PC-3 (cell line): ENCODE measurements at places on chromosomes 12 and 14. TPM values are rescaled to one million over a fixed set of nuclear protein-coding genes. Genes with fewer than 3 reads are reported as not detected.

GRCh38 chr12:16730772-16731171, 124.8 kb upstream of the LMO3 start:
- no peaks in the 10 kb centered on the region for H3K4me1 ChIP-seq
- H3K36me3 ChIP-seq, result no peaks in the 10 kb centered on the region
- H3K27me3 ChIP-seq, result no peaks in the 10 kb centered on the region
- DNase-seq, result no peak

Gene RPL41
- 3,106 and 3,551 TPM in 2 replicates for total RNA-seq

DNA sequence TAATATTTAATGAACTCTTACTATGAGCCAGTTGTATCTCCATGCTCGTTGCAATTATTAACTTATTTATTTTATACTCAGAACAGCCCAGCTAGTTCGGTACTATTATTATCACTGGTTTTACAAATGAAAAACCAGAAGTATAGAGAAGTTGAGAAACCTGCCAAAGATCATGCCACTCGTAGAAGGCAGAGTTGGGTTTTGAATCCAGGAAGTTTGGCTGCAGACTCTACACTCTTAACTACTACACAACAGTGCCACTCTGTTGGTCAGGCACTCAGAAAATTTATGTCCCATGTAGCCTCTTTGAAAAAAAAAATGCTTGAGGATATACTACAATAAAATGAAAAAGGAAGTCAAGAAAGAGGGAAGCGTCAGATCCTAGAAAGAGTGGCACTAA, 71.5 kb upstream of the ARID2 start:
- no peaks in the 10 kb centered on the region for H3K27me3 ChIP-seq
- no peak overlapping the region for H3K4me3 ChIP-seq
- no peaks in the 10 kb centered on the region for H3K4me1 ChIP-seq
- H3K36me3 ChIP-seq, result no peaks in the 10 kb centered on the region

- H3K4me1 ChIP-seq, result no peaks in the 10 kb centered on the region
- H3K4me3 ChIP-seq, result no peak overlapping the region
- H3K27me3 ChIP-seq, result no peaks in the 10 kb centered on the region
- no peak for DNase-seq
Observed at GRCh38 chr12:28855761-28856310, 293.2 kb upstream of the FAR2 start.

Gene PMEL
- total RNA-seq, result 0.35 and 2.0 TPM in 2 replicates

Gene TAS2R19
- total RNA-seq, result not detected in 2 replicates

Gene CLECL1
- total RNA-seq, result not detected in 2 replicates
